CD4-positive, alpha-beta T cell treated with Interleukin-6 for 4 hours (primary cell): ENCODE measurements at places on chromosomes 4 and X.

DNA sequence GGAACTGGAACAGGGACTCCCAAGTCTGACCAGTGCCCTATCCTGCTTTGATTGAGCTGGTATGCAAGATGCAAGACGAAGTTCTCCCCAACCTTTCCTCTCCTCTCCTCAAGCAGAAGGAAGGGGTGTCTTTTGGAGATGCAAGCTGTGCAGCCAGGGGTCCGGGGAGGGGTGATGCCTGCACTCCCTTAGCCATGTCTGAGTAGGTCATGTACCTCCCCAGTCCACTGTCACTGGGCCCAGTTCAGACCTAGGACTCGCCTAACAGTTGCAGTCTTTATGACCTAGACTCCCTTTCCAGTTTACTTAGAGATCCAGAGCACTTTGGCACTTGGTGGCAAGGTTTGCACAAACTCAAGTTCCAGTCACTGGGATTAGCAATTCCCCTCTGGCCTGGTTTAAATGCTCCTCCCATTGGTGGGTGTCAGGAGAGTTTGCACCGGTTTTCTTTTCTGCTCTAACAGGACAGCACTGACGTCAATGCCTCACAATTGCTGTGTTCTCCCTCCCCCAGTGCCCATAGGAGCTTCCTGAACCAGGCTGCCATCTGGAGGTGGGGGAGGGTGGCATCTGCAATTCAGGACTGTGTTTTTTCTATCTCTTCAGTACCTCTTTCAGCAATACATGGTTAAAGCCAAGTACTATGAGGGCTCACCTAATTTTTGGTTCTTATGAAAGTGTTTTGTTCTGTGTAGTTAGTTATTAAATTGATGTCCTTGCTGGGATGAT lies 782.2 kb downstream of the ARAP2 start:
- no peak for DNase-seq

DNA sequence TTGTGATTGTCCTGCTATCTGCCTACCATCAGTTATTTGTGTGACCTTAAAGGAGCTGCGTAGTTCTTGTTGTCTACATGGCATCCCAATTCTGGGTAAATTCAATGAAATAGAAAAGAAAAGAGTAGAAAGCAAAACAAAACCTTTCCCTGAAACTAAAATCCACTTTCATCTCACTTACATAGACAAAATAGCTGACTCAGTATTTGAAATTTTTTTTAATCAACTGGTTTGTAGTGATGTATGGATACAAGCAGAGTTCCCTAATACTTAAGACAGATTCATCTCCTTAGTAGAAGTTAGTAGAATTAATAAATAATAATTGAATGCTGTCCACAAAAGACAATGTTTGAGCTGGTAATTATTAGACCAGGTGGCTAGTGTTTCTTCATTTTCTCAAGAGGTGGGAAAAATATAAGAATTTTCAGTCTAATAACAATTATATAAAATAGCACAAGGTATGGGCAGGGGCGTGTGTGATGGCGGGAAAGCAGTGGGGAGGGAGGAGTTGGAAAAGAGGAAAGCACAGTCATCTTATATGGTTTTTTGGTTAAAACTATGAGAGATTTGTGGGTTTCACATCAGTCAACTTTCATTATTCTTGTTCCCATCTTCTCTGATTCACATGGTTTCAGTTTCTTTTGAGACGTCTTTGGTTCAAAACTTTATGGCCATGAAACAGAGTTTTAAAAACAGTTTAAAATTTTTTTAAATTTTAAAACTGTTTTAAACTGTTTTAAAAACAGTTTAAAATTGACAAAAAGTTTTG lies 275.2 kb downstream of the SPRY1 start:
- no peak for DNase-seq

DNA sequence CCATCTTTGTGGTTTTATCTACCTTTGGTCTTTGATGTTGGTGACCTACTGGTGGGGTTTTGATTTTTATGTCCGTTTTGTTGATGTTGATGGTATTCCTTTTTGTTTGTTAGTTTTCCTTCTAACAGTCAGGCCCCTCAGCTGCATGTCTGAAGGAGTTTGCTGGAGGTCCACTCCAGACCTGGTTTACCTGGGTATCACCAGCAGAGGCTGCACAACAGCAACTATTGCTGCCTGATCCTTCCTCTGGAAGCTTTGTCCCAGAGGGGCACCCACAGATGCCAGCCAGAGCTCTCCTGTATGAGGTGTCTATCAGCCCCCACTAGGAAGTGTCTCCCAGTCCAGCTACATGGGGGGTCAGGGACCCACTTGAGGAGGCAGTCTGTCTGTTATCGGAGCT lies 199.3 kb upstream of the WDFY3 start:
- no peak for DNase-seq

DNA sequence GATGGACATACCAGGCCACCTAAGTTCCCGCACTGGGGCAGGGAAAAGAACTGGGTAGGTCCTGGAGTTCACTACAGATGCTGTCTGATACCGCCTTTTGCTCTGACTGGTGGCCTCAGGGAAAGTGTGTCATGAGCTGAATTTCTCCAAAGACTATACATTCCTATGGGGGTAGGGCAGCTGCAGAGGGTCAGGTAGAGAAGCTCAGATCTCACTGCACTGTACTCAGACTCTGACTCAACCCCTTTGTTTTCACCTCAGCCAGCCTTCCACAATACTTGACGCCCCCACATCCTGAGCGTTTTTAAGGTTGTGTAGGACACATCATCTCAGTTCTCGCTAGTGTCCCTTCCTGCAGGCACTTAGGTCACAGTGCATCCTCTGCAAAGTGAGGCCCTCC lies 7.8 kb downstream of the GATB start:
- DNase-seq, result no peak

GRCh38 chr4:176953021-176953420 lies 160.3 kb upstream of the VEGFC start:
- DNase-seq, result no peak

DNA sequence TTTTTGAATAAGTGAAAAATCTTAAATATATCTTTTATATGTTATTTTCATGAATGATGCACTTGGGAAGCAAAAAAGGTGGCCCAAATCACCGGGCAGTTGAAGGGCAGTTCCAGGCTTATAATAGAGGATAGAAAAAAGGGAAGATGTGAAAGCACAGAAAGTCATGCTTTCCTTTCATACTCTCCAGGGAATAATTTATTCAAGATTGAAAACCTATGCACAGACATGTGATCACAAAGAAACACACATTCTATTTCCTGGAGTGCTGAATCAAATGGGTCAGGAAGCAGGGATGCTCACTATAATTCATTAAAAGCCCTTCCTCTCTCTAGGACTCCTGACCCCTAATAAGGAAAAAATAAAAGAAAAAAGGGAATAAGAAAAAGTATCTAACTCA lies 66.1 kb upstream of the USP38 start:
- no peak for DNase-seq

DNA sequence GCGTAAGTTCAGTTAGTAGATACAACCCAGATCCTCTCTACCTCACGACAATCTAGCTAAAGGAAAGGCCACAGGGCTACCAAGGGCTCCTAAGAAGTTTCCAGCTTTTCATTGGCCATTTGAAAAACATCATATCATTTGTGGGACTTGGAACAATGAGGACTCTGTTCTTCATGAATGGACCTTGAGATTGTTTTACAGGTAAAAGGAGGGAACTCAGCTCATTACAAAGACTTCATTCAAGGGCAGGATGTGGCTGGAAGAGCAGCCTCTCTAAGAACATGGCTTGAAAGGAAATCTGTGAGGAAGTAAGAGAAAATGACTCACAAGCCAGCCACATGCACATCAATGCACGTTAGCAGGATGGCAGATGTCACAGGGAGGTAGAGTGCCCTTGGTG lies 105.9 kb upstream of the SLC7A11 start:
- no peak for DNase-seq

DNA sequence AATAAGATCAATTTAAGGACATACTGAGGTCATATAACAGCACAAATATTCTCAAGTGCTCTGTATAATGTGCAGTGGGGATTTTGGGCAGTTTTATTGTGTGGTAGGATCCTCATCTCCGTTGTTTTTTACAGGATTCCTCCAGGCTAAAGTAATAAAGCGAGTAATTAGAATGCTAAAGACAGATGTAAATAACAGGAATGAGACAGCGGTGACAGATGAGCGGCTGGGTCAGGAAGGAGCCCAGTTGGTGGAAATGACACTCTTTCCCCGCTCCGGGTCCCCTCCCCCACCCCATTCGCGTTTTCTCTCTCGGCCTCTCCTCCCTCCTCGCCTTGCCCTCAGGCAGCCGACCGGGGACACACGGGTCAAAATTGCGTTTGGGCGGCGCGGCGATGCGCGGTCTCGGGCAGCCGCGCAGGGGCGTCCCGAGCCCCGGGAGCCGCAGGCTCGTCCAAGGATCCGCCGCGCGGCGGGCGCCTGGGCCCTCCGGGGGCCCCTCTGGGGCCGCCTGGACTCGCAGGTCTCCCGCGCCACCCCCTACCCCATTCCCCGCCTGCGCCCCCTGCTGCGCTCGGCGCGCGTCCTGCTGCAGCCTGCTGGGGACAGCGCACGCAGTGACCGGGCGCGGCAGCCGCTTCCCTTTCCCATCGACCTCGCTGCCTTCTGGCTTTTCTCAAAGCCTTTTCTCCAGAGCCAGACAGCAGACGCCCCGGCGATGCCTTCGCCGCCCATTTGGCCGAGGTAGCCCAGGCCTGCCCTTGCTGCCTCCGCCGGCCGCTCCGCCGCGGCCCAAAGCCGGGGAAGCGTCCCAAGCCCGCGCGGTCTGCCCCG lies 16.2 kb downstream of the POU4F2 start:
- DNase-seq, result no peak

DNA sequence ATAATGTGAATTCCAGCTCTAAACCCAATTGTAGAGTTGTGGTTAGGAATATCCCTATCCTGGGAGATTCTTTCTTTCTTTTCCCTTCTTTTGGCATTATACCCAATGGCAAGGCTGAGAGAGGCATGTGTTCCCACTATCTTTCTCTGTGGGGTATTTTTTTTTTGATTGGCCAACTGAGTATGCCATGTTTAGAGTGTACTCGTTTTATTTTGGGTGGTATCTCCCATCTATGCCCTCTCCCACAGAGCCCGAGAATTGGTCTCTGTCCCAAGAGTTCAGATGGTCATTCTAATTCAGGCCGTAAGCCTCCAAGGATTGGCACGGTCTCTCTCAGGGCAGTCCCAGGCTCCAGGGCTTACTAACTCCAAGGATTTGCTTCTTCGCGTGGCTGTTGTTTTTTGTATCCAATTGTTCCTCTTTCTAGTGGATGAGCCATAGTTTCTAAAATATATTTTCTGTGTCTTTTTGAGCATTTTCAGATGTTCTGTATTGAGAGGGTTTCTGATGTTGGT lies 198.8 kb downstream of the SLC4A4 start:
- DNase-seq, result no peak

- no peak for DNase-seq
These were observed 3.4 kb downstream of the UGT2B17 start for GRCh38 chr4:68572653-68573170.

- peak; percentile 3 for DNase-seq
These were observed 57.7 kb downstream of the NEIL3 start for GRCh38 chr4:177367336-177367735.

DNA sequence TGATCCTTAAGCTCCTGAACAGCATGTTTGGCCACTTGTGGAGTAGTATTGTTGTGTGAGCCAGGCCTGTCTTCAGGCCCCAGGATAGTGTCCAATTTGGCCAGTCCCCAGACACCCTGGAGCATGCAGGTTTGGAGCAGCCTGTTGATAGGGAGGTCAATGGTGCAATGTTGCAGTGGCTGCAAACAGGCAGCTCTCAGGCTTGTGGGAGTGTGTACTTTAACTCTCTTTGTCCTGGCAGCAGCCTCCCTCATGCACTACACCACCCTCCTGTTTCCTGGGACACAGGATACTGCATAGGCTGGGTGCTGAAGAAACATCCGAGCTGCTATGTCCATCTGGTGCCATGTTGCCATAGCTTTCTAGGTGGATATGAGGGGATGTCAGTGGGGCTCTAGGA lies 24.0 kb downstream of the TECRL start:
- DNase-seq, result no peak

DNA sequence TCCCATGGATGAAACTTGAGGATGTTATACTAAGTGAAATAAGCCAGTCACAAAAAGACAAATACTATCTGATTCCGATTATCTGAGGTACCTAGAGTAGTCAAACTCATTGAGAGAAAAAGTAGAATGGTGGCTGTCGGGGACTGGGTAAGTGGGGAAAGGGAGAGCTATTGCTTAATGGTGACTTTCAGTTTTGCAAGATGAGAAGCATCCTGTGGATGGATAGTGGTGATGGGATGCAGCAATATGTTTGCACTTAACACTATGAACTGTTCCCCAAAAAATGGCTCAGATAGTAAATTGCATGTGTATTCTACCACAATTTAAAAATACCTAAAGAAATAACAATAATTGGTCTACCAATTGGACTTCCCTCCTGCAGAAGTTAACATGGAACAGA lies 181.5 kb downstream of the SHROOM3 start:
- no peak for DNase-seq

DNA sequence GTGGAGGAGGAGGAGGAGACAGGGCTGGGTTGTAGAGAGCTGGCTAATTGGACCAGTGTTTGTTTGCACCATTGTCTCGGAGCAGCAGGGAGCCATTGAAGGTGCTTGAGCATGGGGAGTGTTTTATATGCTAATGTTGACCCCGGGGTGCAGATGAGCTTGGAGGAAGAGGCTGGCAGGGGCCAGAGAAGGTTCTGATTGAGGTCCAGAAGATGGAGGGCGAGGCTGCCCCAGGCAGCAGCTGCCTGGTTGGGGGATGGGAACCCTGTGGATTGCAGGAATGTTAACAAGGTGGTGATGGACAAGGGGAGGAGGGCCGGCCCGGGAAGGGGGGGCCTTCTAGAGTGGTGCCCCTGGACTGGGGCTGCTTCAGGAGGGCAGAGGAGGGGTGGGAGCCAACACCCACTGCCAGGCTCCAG lies 18.0 kb downstream of the DOK7 start:
- DNase-seq, result no peak

DNA sequence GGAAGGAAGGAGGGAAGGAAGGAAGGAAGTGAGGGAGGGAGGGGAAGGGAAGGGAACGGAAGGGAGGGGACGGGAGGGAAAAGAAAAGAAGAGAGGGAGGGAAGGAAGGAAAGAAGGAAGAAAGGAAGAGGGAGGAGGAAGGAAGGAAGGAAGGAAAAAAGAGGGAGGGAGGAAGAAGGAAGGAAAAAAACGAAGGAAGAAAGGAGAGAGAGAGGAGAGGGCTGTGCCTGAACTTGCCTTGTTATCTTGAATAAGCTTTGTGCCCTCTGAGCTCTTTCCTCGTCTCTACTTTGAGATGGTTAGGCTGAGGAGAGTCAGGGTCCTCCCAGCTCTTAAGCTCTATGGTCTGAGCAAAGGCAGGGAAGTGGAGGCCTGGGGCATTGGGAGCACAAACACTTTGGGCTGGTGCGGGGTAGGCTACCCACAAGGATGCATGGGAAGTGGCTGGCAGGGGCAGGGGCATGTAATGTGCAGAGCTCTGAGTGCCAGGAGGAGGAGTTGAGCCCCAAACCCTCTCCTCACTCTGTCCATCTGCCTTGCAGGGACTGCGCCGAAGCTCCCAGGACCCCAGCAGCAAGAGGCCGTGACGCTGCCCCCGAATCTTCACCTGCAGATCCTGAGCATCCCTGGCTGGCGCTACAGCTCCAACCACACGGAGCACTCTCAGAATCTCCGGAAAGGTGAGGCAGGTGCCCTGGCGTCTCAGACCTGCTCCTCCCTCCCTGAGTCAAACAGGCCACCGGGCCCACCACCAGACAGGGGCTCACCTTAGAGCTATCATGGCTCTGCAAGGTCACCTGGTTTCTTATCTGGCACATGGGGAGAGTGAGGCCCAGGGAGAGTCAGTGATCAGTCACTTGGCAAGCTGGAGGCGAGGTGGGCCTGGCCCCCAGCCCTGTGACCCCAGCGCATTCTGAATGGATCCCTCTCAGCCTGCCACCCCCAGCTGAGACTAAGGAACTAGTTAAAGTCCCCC lies 26.5 kb upstream of the MRFAP1 start:
- DNase-seq, result no peak
